ENCODE measurements at places on chromosomes 7 and 10.
A peak's percentile ranks its signal among the peaks of the same experiment; 100 is the strongest.

GRCh38 chr10:46255801-46256747 lies 30.7 kb upstream of the ANTXRL start:
- DNase-seq = no peak

GRCh38 chr7:123208793-123209192 lies 9.0 kb upstream of the SLC13A1 start:
- DNase-seq = no peak

DNA sequence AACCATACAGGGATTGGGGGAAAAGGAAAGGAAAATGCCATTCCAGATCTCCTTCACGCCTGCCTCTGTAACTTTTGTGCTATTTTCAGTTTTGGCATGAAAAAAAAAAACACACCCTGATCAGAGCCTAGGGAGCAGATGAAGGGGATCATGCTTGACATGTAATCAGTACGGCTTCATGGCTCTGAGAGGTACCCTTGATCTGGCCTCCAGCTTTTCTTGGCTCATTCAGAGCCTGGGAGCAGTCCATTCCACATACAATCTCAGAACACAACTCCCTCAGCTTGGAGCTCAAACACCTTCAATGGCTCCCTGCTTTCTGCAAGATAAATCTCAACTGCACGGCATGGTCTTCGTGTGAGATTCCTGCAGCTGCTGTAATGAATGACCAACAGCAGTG lies 422.8 kb upstream of the ZMIZ1 start:
- no peak for DNase-seq

DNA sequence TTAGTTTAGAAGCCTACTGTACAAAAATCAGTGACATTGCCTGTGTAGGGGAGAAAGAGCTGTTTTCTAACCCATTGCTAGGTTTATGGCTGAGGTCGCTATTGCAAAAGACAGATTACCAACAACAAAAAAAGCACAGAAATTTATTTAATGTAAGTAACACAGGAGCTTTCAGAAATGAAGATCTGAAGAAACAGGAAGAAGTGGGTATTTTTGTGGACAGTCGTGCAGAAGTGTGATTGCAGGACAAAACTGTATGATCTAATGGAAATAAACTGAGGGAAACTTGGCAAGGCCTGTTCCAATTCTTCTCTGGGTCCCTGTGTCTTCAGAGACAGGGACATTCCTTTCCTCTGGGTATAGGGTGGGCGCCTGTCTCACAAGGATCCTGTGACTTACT lies 87.4 kb downstream of the APBB1IP start:
- DNase-seq = no peak

- no peak for DNase-seq
Observed at GRCh38 chr10:132293813-132294520, 13.8 kb downstream of the STK32C start.

DNA sequence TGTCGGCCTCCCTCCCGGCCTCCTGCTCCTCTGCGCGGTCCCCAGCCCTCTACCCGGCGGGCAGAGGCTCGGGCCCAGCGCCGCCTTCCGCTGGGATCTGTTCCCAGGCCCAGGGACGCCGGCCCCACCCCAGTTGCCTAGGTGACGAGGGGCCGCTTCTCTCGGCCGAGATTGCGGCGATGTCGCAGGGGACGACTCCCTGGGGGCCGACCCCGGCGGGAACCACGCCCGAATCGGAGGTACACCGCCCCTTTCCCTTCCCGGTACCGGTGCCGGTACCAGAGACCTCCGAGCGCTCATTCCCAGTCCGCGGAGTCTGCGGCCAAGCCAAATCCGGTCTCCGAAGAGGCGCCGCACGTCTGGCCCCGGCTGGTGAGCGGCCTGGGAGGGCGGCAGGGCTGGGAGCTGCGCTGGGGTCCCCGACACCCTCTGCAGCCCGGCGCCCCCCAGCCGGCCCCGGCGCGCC lies at the start of gene CABCOCO1:
TSS of gene CABCOCO1 (plus strand) at position 136 of the 466 bp plus-strand sequence. CDS start at position 180, 44 bp downstream.
- no peak for DNase-seq

GRCh38 chr10:49173853-49174252 lies 14.3 kb downstream of the TMEM273 start:
- DNase-seq = no peak

DNA sequence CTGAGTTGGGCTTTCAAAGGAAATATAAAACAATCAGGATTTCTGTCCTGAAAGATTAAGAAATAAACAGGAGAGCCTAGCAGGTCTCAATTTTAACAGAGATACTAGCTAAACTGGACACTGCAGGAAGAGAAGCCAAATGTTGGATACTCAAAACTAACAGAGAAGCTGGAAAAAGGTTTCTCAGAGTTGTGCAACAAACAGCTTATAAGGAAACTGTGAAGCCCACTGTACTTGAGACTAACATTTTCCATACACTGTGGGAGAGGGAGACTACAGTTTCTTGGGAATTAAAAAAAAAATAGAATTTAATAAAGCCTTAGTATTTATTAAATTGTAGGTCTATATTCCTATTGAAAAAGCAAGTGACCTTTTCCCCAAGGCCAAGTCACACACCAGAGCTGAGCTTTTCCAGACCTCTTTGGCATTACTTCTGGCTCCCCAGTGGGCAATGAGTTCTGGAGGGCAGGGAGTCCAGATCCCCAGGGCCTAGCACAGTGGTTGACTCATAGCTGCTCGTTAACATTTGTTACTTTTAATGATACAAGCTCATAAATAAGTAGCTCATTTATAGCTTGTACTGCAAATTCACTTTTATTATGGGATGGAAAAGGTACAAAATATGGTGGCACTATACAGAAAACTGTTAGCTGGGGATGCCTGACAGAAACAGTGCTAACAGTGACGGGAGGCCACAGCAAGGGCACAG lies 68.3 kb downstream of the MINDY3 start:
- no peak for DNase-seq

GRCh38 chr7:29610086-29610485 lies 46.5 kb downstream of the PRR15 start:
- no peak for DNase-seq

- DNase-seq = no peak
Observed at GRCh38 chr10:17062955-17063484, 66.6 kb downstream of the CUBN start.

- peak; percentile 72 for DNase-seq
Observed at GRCh38 chr10:43574001-43574892, at the start of gene ZNF239. Gene ZNF239, minus strand, starts transcription at chr10:43574616. Its CDS starts 16,537 bp downstream, at chr10:43558079.

DNA sequence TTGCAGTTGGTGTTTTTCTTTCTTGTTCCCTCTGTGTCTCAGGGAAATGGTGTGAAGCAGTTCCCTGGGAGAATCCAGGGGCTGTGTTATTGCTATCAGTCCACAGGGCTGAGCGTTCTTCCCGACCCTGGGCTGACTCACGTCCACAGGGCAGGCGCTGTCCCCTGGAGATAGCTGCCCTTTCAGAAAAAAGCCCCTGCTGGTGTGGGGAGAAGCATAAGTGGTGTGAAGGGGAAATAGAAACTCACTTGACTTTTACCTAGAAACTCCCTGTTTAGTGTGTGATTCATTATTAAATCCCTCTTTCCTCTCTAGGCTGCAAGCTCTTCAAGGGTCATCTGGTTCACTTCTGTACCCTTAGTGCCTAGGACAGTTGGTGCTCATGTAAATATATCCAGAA lies 63.3 kb upstream of the SMNDC1 start:
- DNase-seq = no peak

- no peak for DNase-seq
Observed at GRCh38 chr7:45972629-45973312, 51.7 kb upstream of the IGFBP3 start.

DNA sequence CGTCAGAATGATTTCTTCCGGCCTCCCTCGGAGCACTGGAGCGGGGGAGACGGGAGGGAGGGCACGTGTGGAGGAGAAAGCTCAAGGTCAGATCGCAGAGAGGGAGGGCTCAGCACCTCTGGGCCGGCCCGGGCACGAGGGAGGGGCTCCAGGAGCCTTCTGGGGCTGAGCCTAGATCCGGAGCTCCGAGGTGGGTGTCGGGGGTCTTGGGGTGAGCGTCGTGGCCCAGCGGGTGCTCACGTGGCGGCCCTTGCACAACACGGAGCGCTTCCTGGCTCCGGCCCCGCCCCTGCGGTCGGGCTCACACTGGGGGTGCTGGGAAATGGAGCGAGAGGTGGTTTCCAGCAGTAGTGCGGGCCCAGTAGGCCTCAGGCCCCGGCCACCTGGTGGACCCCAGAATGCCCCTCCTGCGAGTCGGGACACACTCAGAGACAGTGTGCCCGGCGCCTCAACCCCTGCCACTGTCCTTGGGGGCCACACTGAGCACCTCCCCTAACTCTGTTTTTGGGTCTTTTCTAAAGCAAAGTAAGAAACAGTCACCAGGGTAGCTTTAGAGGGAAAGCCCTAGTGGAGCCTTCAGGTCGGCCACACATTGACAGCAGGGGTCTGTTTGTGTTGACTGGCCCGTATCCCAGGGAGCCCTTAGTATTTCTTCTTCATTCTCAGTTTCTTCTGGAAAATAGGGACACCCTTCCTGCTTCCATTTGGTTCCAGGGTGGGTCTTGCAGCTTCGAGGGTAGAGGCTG lies 798 bp downstream of the PPIF start:
- DNase-seq = no peak

GRCh38 chr7:33221390-33221789 lies 92.0 kb downstream of the BBS9 start:
- no peak for DNase-seq

GRCh38 chr10:42783181-42783549 lies 570 bp downstream of the BMS1 start:
- DNase-seq = no peak

DNA sequence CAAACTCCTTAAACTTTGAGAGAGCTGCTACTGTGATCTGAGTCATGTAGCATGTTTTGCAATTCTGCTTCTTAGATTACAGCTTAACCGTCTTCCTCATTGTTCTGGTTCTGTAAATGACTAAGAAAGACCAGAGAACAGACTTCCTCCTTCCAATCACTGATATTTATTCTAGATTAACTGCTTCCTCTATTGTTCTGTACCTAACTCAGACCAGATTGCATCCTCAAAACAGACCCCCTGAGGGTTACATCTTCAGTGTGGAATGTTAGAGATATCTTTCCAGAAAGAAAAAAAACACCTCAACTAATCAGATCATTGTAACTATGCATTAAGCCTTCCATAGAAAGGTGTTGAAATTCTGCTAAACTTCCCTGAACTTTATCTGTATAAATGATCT lies 5.7 kb upstream of the PIP start:
- DNase-seq = no peak

DNA sequence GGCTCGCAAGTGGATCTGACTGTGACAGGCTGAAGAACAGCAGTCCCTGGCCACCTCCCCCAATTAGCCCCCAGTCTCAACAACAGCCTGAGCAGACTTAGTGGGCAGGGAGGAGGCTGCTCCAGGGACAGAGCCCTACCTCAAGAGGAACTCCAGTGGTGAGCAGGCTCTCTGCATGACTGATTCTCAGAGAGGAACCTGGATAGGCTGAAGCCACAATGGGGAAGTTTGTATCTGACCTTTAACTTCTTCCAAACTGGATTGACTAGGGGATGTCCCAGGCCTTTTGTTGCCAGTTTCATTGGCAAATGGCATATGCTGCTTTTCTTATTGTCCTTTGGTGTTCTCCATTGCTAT lies 93.0 kb downstream of the ARHGAP22 start:
- DNase-seq = no peak

DNA sequence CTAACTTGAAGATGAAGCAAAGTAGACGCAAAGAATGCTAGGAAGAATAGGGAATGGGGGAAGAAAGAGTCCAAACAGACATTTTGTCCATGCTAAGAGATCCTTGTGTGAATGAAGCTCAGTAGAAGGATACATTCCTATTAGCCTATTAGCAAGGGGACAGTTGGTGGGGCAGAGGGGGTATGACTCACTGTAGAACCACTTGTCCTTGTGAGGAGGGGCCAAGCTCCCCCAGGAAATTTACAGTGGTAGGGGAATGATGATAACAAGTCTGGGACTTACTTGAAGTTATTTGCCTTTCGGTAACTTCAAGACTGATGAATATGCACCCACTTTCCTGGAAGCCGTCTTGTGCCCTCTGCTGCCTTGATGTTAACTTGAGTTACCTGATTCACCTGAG lies 17.2 kb upstream of the SYPL1 start:
- DNase-seq = no peak

DNA sequence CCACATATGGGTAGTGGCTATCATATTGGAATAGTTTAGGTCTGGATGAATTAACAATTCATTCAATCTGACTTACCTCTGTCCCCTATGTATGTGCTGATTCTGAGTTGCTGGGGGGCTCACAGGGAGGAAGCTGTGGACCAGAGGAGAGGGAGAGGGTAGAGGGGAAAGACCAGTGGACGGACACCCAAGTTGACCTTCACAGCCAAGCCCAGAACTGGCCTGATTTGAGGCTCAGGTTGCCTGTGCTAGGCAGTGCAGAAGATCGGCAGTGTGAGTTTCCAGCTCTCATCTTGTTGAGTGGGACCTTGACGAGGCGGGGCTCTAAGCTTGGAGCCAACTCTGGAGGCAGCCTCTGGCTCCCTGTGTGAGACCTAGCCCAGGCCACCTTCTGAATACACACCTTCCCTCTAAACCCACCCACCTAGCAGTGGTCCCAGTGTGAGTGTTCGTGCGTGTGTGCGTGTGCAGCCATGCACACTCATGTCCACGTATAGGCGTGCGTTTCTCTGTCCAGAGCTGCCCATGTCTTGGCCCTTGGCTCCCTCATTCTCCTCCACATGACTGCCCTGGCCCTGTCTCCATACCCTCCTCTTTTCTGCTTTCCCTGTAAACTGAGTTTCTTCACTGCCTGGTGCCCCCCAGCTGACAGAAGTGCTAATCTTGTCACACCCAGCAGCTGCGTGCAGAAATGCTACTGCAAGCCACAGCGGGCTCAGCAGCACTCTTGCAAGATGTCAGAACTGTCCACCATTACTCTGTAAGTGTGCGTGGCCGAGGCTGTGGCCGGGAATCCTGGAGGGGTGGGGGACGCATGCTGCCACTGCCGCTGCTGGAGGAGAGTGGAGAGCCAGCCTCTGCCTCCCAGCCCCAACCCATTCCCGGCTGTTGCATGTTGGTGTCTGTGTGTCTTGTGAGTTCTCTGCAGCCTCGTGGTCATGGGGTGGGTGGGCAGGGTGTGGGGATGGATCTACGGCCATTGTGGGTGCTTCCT lies 47.6 kb downstream of the ADCYAP1R1 start:
- DNase-seq = no peak

GRCh38 chr7:106029941-106030340 lies 66.9 kb downstream of the CDHR3 start:
- no peak for DNase-seq

- DNase-seq = no peak
Observed at GRCh38 chr10:1402816-1403507, 334.4 kb downstream of the ADARB2 start.

DNA sequence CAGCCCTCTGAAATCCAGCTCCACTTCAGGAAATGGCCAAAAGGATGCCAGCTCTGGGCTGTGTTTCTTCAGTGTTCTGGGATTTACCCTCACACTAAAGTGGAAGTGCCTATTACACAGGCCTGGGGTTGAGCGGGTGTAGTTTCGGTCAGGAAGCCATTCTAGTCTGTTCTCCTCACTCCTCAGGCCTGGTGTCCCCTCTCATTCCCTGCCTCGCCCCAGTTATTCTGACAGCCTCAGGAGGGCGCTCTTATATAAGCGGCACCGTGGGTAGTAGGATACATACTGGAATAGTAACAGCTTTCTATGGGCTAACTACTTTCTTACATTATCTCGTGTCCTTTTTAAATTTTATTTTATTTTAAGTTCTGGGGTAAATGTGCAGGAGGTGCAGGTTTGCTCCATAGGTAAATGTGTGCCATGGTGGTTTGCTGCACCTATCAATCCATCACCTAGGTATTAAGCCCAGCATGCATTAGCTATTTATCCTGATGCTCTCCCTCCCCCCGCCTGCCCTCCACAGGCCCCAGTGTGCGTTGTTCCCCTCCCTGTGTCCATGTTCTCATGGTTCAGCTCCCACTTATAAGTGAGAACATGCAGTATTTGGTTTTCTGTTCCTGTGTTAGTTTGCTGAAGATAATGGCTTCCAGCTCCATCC lies 12.2 kb upstream of the LGI1 start:
- DNase-seq = no peak

GRCh38 chr10:121753726-121754476 lies 155.7 kb upstream of the FGFR2 start:
- no peak for DNase-seq

All from activated CD8-positive, alpha-beta memory T cell treated with anti-CD3 and anti-CD28 coated beads for 1 hour (primary cell).